ENCODE measurements at places on chromosomes 4 and X.

- no peak for DNase-seq
Measured at GRCh38 chr4:35970366-35970960, 273.9 kb downstream of the ARAP2 start.

DNA sequence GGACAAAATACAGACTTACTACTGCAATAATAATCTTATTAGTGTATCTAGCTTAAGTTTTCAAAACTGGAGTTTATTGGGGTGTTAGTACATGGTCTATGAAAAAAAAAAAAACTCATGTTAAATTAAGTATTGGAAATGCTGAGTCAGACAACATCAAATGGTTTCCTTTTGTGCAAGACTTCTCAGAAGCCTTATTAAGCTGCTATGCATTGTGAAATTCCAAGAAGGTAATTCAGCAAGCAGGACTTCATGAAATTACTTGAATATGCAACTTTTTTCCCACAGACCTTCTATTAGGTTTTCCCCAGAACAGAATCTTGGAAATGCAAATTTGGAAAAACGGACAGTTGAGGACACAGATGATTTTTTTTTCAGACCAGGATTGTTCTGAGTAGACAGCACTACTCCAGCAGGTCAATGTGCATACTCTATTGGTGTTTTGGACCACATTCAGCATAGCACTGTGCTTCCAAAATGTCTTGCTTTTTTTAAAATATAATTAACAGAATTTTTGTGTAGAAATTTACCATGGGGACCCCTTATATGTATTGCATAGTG, 568.8 kb upstream of the TENM3 start:
- no peak for DNase-seq

- no peak for DNase-seq
Measured at GRCh38 chr4:165971933-165972332, 98.9 kb downstream of the TLL1 start.

- peak; percentile 3 for DNase-seq
Measured at GRCh38 chrX:22135994-22136684, 104.0 kb downstream of the PHEX start.

DNA sequence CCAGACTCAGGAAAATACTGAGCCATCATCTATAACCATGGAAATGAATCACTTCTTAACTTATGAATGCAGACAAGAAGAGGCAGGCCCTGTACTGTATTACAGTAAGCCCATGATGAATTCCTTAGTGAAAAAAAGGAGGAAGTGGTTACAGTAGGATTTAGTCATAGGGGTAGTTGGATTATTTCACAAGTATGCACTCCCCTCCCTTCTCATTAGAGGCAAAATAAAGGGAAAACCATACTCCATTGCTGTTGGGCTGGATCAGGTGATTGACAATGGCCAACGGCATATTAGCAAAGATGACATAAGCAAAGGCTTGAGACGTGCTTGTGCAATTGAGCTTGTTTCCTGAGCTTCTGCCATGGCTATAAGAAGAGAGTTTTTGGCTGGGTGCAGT, 181.1 kb upstream of the PRPS2 start:
- no peak for DNase-seq
